ENCODE measurements at places on chromosomes 3 and 15.

DNA sequence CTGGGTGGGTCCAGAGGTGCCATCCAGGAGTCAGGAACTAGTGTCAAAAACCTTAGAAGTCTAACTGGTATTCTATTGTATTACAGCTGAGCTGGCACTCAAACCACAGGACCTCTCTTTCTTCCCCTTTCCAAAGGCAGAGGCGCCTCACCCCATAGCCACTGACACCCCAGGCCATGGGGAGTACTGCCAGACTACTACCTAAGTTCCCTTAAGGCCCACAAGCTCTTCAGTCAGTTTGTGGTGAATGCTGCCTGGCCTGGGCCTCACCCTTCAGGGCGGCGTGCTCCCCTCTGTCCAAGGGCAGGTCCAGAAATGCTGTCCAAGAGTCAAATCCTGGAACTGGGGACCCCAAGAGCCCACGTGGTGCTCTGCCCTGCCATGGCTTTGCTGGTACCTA lies 43.0 kb upstream of the FGF7 start:
- no peak for DNase-seq

GRCh38 chr3:37645517-37646380 lies 215.9 kb upstream of the CTDSPL start:
- DNase-seq, result no peak

GRCh38 chr3:107919239-107919638 lies 171.6 kb downstream of the CD47 start:
- DNase-seq, result no peak

GRCh38 chr3:14622368-14622767 lies 29.2 kb upstream of the CCDC174 start:
- no peak for DNase-seq

DNA sequence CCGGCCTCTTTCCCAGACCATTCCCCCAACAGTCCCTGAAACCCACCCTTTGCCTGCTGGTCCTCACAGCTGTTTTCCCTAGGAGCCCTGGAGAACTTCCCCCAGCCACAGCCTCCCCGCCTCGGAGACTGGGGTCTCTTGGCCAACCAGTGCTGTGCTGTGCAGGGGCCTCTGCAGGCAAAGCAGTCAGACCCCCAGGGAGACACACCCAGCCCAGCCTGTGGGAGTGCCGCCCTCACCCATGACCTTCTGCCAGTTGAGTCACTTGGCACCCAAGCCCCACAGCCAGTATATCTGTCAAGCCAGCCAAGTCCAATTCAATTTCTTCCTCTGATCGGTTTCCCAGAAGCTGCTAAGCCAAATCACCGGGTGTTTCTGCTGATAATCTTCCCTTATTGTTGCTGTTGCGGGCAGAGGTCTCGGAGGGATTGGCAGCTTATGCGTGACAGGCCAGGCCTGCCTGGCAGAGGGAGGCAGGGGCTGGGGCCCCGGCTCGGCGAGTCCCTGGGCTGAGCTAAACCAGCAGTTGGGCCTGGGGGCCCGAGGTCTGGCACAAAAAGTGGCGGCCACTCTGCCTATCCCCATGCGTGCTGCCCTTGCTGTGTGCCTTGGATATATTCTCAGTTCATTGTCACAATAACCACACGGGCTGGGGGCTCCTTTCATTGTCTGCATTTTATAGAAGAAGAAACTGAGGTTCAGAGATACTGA lies 65.6 kb upstream of the SLC6A1 start:
- DNase-seq, result no peak

DNA sequence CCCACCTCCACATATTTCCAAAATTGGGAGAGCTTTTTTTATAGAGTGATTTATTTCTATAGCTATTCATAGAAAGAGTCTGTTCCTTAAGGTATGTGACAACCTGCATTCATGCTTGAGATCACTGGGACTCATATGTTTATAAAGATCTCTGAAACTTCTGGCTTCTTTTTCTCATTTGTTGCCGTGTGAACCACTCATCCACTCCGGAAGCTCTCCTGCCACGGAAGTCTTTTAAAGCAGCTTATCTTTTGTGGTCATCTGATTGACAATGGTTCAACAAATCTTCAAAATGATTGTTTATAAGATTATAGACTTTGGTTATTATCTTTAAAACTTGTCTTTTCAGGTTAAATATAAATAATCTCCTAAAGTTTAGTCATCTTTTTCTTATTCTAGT lies 260.5 kb downstream of the C3orf38 start:
- DNase-seq, result no peak

- DNase-seq, result no peak
Observed at GRCh38 chr3:32880225-32880624, 62.4 kb downstream of the TRIM71 start.

DNA sequence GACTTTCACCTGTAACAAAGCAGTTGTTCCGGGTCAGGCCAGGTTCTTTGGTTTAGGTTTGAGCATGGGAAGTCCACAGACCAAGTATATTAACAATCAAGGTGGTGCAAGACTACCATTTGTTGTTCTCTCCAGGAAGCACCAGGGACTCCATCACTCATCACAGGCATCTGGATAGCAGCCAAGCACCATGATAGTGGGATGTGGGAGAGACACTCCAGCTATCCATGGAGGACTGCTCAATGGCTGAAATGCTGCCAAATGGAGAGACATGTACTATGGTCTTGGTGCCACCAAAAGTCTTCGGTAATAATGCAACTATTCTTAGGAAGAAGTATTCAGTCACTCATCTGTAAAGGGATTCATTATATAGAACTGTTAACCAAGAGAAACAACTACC lies 143.0 kb downstream of the TNIK start:
- DNase-seq, result peak; percentile 75

DNA sequence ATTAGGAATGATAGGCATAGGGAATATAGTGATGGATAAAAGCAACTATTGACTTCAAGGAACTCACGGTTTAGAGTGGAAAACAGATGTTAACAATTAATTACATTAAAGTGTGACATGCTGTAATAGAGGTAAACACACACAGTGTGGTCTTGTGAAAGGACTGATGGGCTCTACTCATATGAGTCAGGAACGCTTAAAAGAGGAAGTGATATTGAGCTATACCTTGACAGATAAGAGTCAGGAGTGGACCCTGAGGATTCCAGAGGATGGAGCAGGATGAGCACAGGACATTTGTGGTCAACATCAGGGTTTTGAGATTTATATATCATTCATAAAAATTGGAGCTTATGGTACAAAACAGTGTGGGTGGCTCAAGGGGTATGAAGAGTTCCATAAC lies 11.0 kb downstream of the EXOG start:
- no peak for DNase-seq

- DNase-seq, result no peak
Observed at GRCh38 chr15:55499151-55499550, 8.9 kb downstream of the DNAAF4 start.

DNA sequence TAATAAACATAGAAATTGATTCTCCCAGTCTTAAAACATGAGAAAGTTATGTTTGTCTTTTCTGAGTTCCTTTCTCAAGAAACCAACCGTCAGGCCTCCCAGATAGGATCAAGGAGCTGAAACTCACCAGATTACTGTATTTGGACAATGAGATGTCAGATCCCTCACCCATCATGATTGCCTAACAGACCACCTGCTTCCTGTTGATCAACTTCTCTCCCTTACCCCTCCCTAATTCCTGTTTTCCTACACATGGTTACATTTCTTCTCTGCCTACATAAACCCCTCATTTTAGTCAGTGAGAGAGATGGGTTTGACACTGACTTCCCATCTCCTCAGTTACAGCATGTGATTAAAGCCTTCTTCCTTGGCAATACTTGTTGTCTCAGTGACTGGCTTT lies 917.5 kb downstream of the FHIT start:
- DNase-seq, result no peak

DNA sequence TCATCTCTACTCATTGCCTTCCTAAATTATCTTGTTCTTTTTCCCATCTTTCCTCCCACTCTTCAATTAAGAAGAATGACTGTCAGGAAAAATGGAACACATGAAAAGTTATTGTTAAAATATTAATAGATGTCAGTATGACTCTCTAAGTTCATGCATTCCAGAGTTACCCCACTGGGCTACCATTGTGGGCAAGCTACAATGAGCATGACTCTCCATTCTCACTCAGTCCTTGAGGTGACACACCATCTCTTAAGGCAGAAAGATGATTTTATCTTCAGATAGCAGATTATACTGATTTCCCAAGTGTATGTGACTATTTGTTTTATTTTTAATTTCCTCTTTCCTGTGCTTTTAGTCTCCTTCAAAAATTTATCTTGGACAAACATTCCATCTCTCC lies 144.3 kb downstream of the ALCAM start:
- DNase-seq, result peak; percentile 77

DNA sequence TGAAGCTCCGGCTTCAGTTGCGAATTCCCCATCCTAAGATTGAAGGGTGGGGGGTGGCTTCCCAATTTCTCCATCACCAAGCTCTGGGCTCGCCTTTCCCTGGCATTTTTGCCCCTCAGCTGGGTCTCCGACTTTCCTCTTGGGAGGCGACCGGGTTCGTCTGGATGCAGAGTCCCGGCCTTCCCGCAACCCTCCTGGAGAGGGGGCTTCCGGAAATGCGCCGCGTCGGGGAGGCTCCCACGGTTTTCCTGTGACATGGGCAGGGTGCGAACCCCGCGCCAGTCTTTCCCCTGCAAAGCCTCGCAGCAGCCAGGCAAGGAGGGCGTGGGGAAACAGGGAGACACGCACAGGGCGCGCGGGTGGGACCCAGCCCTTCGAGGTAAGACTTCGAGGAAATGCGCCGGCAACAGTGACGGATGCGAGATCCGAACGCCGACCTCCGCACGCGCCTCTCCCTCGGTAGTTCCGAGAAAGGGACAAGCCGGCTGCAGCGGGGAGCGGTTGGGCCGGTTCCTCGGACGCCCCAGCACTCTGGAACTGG lies 466 bp upstream of the HCN4 start:
- no peak for DNase-seq

DNA sequence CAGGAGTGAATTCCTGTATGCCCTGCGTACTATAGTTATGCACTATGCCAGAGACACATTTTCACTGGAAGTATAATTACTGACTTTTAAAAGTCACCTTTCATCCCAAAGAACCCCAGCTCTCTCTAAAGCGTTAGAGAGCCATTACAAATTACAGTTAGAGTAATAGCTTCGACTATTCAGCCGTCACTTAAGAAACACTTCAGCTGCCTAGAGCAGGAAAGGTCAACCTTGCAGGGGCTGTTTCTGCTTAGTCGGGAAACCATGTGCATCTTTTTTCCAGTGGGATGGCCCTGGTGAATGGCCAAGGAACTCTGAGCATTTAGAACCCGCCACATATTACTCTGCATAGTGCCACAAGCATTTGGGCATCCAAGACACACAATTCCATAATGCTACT lies 235.9 kb downstream of the ARRDC4 start:
- DNase-seq, result no peak

GRCh38 chr15:77974098-77974414 lies 103.5 kb downstream of the TBC1D2B start:
- DNase-seq, result peak; percentile 52

DNA sequence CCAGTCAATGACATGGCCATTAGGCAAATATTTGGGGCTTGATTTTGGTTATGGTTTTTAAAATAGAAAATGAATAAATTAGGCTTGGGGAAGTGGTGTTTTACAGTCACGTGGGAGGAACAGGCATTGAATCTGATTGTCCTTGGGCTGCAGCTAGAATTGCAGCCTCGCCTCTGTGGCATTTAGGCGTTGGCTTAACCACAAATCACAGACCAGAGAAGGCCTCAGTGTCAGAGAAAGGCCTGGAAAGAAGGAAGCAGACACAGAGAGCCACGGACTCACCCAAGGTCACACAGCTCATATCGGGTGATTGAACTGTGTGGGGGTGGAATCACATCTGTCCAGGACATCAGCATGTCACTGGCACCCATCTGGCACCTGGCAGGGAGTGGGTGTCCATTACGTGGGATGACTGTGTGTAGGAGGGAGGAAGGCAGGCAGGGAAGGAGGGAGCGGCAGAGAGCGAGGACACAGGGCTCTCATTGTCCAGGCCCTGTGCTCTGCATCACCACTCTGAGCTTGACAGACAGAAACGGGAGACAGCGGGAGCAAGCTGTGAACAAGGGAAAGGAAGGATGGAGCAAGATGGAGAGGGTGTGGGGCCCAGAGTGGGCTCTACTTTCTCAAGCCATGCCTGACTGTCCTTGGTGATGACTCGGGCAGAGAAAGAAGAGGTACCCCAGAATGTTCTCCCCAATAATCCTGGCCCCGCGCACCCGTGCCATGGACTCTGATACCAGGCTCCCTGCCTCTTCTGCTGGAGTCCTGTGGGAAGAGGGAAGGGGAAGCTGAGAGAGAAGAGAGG lies 186.4 kb downstream of the FAM43A start:
- peak; percentile 77 for DNase-seq

DNA sequence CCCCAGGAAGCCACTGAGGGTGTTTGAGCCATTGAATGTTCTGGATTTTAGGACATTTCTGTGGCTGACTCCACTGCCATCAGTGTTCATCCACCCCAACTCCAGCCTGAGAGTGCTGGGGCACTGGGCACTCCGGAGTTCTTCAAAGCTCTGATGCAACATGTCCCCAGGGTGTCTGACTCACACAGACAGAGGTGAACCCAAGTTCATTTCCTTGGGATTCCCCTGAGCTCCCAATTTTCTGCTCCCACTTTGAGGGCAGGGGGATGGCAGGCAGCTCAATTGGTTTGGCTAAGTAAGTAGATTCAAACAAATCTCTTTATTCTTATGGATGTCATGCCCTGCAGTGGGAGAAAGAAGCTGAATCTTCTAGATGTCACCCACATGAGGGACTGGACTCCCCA lies 2.2 kb downstream of the STRA6 start:
- DNase-seq, result peak; percentile 69

- peak; percentile 15 for DNase-seq
Observed at GRCh38 chr15:57218826-57219576, 157.3 kb upstream of the CGNL1 start.

GRCh38 chr3:4734454-4734853 lies 241.3 kb downstream of the ITPR1 start:
- DNase-seq, result no peak

GRCh38 chr3:184011937-184012889 lies 5.5 kb downstream of the ABCC5 start:
- no peak for DNase-seq

GRCh38 chr15:89409184-89410038 lies 74.8 kb upstream of the POLG start:
- no peak for DNase-seq

DNA sequence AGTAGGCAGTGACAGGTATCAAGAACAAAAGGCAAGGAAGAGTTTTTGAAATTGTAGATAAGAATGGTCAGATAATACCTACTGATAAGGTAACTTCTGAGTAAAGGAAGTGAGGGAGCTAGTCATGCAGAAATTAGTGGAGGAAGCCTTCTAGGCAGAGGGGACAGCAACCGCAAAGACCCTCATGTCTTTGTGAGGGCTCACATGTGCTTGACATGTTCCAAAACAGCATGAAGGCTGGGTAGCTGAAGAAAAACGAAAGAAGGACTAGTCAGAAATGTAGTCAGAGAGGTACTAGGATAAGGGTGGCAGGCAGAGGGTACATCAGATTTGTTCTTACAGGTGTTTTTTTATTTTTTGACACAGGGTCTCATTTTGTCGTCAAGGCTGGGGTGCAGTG lies 5.3 kb downstream of the SIN3A start:
- DNase-seq, result no peak

- DNase-seq, result no peak
Observed at GRCh38 chr3:110352841-110353604, 718.6 kb upstream of the NECTIN3 start.

- DNase-seq, result peak; percentile 79
Observed at GRCh38 chr15:71800835-71801745, 9.3 kb upstream of the NR2E3 start.

- no peak for DNase-seq
Observed at GRCh38 chr15:63305260-63305659, 27.9 kb downstream of the APH1B start.

GRCh38 chr3:153572165-153572564 lies 410.1 kb downstream of the RAP2B start:
- DNase-seq, result no peak
